D721Med (cell line): ENCODE measurements at places on chromosomes 4 and X.
A peak's percentile ranks its signal among the peaks of the same experiment; 100 is the strongest.

DNA sequence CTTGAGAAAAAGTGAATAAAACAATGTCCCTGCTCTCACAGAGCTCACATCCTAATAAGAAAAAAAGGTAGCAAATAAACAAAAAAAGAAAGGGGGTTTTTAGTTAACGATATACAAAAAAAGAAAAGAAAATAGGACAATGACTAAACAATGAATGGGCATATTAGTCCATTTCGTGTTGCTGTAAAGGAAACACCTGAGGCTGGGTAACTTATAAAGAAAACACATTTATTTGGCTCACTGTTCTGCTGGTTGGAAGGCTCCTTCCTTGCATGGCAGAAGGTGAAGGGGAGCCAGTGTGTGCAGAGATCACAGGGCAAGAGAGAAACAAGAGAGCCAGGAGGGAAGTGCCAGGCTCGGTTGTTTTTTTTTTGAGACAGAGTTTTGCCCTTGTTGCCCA is 4.7 kb upstream of the KLF3 start:
- no peak for DNase-seq

- no peak for DNase-seq
Observed at GRCh38 chr4:164446516-164446915, 307.4 kb upstream of the SMIM31 start.

GRCh38 chr4:123598331-123598730 is 201.7 kb downstream of the SPRY1 start:
- no peak for DNase-seq

- DNase-seq: no peak
Observed at GRCh38 chrX:131734621-131735020, 190.7 kb downstream of the OR13H1 start.

DNA sequence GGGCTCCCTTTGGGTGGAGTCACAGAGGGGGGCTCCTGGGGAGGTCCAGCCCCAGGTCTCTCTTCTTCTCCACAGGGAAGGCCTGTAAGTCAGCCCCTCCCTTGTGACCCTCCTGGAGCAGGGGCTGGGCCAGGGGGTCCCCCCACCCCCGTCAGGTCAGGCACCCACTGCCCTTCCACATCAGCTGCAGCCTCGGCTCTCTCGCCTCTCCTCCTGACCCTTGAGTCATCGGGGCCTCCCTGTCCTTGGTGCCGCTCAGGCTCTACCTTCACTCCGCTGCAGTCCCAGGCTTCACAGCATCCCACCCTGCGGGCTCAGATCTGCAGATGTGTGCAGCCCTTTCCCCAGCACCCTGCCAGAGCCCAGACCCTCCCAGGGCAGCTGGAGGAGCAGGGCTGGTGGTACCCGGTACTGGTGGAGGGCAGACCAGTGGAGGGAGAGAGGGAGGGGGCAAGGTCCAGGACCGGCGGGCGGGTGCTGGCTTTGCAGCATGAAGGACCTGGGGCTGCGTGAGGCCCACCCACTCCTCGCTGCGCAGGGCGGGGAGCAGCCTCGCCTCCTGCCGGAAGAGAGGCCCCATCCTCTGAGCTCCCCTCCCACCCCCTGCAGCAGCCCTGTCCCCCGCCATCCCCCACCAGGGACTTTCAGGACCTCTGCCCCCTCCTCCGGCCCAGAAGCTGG is 117.1 kb downstream of the FAM53A start:
- DNase-seq: no peak

- DNase-seq: no peak
Observed at GRCh38 chr4:145635630-145636029, 16.4 kb downstream of the MMAA start.

- DNase-seq: no peak
Observed at GRCh38 chrX:119455264-119455663, 13.0 kb upstream of the SLC25A5 start.

- DNase-seq: no peak
Observed at GRCh38 chr4:118850488-118851173, 14.7 kb upstream of the SEC24D start.

GRCh38 chr4:173125216-173125812 is 43.3 kb upstream of the GALNT7 start:
- no peak for DNase-seq

GRCh38 chr4:154588198-154588597 is 2.3 kb downstream of the FGA start:
- DNase-seq: no peak

- DNase-seq: peak; percentile 15
Observed at GRCh38 chrX:17860811-17861488, at the start of gene RAI2. TSS of gene RAI2 (minus strand) at chrX:17861298. CDS start at chrX:17802010, 59,288 bp downstream.

DNA sequence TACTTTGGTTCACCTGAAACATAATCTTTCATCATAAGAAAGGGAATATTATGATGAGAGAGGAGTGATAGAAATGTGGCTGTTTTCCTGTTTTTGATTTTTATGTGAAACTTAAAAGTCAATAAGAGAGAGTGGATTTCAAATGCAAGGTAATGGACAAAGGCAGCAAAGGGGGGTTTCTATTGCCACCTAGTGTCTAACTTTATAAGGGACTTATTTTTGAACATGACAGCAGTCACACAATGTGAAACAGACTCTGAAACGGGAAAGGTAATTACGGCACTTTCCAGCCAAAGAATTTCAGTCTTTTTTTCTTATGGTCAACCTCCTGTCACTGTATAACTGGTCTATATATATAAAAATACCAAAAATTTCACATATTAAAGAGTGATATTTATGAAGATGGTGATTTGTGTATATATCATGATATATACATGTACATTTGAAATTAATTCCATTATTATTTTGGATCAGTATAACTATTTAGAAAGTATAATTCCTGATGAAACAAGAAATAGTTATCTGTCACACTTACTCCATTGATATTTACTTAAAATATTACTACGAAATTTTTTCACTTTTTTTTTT is 127.1 kb downstream of the FBXO8 start:
- no peak for DNase-seq

GRCh38 chr4:146338512-146338911 is 124.2 kb downstream of the REELD1 start:
- DNase-seq: no peak

DNA sequence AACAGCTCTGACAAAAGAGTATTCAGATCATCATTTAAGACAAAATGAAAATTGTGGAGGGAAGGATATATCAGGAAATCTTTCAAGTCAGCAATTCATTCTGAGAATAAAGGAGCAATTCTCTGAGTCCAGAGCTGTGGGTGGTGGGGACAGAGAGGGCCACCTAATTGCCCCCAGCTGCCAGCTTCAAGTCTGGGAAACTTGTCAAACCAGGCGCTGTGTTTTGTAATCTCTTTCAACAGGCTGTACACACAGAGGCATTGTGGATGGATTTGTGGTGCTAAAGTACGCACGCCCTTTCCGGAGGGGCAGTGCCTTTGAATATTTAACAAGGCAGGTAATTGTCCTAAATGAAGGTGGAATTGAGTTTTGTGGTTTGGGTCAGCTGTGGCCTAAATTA is 591.1 kb upstream of the BOD1L1 start:
- DNase-seq: no peak

GRCh38 chr4:87580057-87580456 is 28.3 kb upstream of the DSPP start:
- DNase-seq: no peak

DNA sequence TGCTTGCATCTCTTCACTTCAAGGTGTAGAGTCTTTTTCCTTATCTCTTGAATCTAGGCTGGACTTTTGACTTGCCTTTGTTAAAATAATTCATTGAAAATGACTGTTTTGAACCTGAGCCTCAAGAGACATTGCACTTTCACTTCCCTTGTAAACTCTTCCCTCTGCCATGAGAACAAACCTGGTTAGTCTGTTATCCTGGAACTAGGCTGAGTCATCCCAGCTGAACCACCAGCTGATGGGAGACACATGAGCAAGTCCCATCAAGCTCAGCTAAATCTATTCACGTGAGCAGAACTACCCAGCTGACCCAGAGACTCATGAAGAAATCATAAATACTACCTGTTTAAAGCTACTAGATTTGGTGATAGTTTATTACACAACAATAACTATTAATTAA is 202.3 kb upstream of the CENPE start:
- no peak for DNase-seq

- no peak for DNase-seq
Observed at GRCh38 chr4:100149190-100149589, 41.1 kb downstream of the DDIT4L start.

DNA sequence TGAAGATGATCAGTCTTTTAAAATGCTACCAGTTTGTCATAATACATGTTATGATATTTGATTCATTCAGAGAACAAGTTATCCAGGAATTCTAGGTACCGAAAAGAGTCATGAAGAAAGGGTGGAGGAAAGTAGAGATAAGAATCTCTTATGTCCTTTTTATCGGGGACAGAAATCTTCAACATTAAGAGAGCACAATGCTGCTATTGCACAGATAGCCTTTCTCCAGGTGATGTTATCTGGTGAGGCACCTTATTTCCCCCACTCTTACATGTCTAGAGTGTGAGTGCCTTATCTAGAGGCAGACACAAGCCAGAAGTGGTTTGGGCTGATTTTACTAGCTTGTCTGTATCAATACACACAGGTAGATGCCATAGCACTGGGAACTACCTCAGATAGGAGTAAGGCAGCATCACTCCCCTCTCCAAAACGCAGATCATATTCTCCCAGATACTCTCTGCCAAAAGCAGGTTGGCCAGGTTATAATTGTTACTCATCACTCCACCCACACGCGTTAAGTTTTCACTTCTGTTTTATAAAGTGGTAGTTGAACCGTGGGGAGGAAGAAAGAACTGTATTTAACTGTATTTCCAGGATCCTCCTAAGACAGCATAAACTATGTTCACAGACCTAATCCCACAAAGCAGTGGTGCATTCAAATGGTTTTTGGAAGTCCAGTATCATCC is 38.4 kb downstream of the AREG start:
- DNase-seq: no peak

GRCh38 chr4:158163941-158164767 is 8.7 kb downstream of the GASK1B start:
- DNase-seq: no peak

- no peak for DNase-seq
Observed at GRCh38 chr4:164396439-164396838, 357.5 kb upstream of the SMIM31 start.

- no peak for DNase-seq
Observed at GRCh38 chrX:110003167-110004156, 548 bp downstream of the TMEM164 start.

DNA sequence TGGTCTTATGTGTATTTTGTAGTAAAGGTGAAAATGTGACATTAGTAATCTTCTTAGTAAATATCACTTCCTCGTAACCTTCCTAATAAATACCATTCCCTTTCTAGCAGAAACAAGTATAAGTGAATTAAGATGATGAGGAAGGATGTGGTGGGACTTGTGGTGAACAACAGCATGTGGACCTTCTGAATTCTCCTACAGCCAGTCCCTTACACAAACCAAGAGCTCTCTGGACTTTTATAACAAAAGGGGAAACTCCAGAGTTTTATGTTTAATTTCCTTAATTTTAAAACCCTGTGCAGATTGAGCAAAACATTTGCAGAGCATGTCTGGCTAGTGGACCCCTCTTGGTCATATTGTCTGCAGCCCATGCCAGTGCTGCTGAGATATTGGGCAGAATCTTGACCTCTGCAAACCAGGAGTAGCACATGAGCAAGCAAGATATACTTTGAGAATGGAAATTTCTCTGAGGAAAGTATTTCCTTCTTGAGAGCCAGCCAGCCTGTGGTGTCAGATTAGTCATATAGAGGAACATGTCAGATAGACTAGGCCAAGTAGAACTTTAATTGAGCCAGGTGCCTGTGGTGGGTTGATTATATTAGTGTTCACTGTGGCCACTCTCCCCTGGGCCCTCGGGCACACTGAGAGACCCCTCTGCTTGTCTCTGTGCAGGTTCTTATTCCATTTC is 328.2 kb downstream of the DKK2 start:
- no peak for DNase-seq

GRCh38 chr4:4585012-4585670 is 43.3 kb upstream of the STX18 start:
- no peak for DNase-seq

GRCh38 chrX:21740329-21741274 is 17.3 kb downstream of the SMPX start:
- DNase-seq: no peak

GRCh38 chrX:74520291-74520690 is 94.1 kb downstream of the RLIM start:
- no peak for DNase-seq

DNA sequence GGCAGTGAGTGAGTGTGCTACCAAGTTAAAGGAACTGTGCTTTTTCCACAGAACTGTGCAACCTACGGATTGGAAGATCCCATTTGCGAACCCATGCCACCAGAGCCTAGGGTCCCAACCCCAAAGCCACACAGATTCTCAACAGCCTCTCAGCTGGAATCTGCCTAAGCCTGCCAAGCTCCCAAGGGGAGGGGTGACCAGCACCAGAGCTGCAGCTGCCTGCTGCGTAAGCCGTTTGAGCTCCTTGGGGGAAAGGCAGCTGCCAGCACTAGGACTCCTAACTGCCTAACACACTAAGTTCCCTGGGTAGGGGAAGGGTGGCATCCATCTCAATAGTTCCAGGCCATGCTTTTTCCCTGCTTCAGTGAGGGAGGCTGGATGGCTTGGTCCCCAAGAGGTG is 738.1 kb upstream of the PRKX start:
- no peak for DNase-seq

DNA sequence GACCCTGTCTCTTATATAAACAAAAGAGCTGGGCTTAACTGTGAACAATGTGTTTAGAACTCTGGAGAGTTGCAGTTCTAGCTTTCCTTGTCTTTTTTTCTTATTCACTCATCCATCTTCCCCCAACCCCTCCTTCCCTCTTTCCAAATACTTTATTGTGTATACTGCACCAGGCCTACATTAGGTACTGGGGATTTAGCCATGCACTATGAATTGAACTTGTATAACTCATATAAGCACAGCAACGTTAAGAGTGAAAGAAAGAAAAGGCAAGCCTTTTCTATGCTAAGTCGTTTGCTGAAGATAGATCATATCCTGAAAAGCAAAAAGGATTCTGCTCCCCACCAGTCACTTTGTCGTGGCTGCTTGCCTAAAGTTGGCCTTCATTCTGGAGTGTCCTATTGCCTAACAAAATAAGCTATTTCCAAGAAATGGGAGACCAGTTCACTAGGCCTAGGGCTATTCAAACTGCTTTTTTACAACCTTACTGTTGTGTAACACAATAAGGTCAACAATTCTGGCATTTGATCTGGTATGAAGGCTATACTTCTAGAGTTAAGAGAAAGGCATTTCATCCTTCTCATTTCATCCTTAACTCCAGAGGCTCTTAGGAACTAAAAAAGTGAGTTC is 32.2 kb downstream of the CCNI start:
- no peak for DNase-seq

DNA sequence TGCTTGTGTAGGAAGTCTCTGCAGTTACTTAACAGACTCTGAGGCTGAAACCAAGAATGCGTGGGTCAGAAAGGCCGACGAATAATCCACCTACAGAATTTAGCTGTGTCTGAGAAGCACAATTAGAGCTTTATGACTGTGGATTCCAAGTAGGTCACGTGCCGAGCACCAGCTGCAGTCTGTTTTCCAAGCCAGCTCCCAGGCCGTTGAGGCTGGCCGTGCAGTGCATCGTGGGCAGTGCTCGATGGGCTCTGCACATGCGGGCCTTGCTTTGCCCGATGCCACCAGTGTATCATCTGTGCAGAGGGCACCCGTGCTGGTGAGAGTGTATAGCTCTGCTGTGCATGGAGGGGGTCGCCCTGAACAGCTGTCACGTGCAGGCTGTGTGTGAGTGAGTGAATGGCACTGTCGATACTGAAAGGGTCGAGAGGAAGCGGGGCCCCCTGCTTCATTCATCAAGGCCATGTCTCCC is 67.5 kb upstream of the CLDN34 start:
- no peak for DNase-seq

GRCh38 chr4:8157496-8157895 is 1.1 kb downstream of the ABLIM2 start:
- DNase-seq: no peak

- no peak for DNase-seq
Observed at GRCh38 chr4:122890147-122890795, 32.1 kb downstream of the NUDT6 start.

GRCh38 chrX:77975755-77976154 is 6.3 kb upstream of the PGAM4 start:
- no peak for DNase-seq
